ENCODE measurements at places on chromosomes 2 and 18.

- DNase-seq: no peak
Measured at GRCh38 chr18:35171315-35171987, 69.4 kb upstream of the ZNF397 start.

GRCh38 chr2:30359644-30360167, 87.3 kb upstream of the LCLAT1 start:
- DNase-seq: no peak

DNA sequence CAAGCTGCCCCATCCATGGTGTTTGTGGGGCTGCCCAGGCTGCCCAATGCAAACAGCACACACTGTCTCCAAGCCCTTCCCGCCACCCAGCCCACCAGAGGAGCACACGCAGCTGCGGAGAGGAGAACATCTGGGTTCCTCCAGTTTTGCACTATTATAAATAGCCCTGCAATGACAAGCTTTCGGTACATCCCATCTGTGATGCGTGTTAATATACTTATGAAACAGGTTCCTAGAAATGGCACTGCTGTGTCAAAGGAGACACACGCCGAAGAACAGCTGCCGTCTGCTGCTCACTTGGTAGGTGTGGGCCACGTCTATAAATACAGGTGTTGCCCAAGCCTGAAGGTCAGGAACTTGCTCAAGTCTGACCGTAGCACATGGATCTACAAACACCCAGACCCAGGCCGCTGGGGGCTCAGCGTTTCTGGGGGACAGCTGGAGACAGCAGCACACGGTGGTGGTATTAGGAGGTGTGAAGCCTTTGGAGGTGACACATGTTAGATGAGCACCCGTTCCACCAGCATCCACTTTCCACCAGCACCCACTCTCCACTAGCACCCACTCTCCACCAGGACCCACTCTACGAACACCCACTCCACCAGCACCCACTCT, 34.3 kb downstream of the PXDN start:
- no peak for DNase-seq

DNA sequence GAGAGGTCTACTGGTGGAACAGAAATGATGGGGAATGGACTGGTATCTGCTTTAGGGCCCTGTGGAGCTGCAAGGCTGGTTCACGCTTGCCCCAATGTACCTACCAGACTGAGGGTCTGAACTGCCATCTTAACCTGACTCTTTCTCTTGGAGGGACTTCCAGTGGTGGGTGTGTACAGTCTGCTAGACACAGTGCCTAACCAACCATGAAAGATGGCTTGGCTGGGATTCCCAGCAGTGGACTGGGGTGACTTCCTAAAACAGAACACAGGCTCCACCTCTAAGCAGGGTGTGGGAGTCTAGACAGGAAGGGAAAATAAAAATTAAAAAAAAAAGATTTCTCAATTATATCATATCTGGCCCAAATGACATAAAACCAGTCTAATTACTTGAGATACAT, 25.5 kb upstream of the MYO3B start:
- DNase-seq: no peak

- DNase-seq: no peak
Measured at GRCh38 chr2:63834401-63834800, 7.3 kb upstream of the UGP2 start.

DNA sequence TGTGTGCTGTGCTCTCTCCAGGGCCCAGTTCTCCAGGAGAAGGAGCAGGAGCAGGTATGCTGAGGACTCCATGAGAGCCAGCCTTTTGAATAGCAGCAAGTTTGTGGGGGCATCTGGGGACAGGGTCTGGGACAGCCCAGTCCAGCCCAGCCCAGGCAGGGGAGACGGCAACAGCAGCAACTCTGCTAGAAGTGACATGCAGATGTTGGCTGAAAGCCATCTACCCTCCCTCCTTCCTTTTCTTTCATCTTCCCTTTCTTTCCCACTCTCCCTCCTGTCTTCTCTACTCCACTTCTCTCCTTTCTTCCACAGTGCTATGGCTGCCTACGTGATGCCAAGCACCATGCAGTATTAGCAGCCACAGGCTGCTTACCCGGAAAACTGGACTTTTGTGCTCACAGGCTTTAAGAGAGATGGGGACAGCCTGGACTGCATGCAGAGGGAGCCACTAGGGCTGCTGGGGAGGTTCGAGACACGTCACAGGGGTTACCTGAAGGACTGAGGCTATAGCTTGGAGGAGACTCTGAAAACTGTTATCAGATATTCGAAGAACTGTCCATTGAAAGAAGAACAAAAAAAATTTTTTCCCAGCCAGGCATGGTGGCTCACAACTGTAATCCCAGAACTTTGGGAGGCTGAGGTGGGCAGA, 23.8 kb upstream of the YWHAQ start:
- DNase-seq: no peak

GRCh38 chr2:224222291-224222690, 179.6 kb downstream of the FAM124B start:
- DNase-seq: no peak

DNA sequence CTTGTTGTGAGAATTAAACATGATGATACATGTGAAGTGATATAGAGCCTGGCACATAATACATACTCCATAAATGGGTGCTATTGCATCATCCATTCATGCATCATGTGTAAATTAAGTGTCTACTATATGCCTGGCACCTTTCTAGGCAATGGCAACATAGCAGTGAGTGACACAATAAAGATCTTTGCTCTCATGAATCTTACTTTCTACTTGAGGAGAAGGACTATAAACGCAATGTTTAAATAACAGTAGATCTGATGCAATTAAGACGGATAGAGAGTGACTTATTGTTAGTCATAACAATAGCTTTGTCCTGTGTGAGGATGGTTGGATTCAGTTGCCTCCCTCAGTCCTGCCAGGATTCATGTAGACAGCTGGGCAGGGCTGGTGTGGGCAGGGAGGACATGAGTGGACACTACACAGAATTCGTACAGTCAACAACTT, 88.4 kb upstream of the NPAS2 start:
- DNase-seq: no peak

GRCh38 chr18:79800371-79801180, 2.8 kb downstream of the KCNG2 start:
- no peak for DNase-seq

GRCh38 chr2:147099845-147100244, 745.0 kb upstream of the ACVR2A start:
- no peak for DNase-seq

DNA sequence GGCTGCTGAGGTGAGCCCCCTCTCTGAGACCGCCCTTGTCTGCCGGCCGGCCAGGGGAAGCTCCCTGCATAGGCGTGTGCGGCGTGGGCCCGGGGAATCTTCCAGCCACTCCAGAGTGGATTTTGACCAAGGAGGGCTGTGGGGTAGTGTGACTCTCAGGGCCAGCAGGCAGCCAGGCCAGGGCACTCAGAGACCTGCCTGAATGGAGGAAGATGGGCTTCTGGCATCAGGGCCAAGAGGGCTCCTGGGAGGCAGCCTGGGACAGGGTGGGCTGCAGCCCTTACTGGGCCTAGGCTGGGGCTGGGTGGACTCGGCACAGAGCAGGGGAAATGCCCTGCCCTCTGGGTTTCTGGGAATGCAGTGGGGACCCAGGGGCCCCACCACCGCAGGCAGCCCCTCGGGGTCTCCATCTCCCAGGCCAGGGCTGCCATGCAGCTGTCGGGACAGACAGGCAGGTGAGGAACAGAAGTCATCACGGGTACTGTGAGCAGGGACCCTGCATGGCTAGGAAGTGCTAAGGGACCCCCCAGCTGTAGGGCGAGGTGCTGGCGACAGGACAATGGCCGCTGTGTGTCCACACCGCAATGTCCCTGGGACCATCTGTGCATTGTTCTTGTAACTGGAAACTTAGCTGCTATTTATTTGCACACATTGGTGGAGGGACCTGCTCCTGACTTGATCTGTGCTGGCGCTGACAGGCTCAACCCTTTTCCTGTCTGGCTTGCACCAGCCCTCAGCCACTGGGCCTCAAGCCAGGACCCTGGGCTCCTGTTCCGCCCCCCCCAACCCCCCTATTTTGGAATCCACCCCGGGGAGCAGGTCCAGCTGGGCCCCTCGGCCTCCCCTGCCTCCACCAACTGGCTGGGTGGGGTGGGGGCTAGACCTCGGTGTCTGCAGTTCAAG, 4.1 kb downstream of the PDCD1 start:
- no peak for DNase-seq

DNA sequence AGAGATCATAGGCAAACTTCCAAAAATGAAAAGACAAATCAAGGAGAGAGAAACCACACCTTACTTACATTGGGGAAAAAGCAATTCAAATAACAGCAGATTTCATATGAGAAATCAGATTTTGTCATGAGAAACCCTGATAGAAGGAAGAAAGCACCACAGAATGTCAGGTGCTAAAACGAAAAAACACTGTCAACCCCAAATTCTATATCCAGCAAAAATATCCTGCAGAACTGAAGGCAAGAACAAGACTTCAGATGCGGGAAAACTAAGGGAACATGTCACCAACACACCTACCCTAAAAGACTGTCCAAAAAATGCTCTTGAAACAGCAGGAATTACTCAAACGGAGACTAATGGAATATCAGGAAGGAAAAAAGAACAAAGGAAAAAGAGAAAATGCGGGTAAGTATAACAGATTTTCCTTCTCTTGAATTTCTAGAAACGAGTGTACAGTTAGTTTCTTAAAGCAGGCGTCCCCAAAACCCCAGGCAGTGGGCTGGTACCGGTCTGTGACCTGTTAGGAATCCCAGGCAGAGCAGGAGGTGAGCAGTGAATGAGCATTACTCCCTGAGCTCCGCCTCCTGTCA, 7.3 kb upstream of the ID2 start:
- DNase-seq: no peak

DNA sequence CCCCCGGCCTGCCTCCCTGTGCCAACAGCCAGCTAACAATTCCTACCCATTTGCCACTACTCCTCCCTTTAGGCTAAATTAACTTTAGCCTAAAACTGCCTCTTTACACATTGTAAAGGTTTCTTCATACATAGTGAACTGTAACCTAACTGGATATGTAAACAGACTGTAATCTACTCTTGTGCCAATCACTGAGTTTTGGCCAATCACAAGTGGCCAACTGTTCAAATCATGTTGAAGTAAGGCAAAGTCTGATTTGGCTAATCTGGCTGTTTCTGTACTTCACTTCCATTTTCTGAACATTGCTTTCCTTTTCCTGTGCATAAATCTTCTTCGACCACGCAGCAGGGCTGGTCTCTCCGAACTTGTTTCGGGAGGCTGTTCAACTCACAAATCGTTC, 103.6 kb upstream of the LYPD6 start:
- DNase-seq: no peak

- no peak for DNase-seq
Measured at GRCh38 chr2:236787885-236788284, 218.3 kb downstream of the ACKR3 start.

DNA sequence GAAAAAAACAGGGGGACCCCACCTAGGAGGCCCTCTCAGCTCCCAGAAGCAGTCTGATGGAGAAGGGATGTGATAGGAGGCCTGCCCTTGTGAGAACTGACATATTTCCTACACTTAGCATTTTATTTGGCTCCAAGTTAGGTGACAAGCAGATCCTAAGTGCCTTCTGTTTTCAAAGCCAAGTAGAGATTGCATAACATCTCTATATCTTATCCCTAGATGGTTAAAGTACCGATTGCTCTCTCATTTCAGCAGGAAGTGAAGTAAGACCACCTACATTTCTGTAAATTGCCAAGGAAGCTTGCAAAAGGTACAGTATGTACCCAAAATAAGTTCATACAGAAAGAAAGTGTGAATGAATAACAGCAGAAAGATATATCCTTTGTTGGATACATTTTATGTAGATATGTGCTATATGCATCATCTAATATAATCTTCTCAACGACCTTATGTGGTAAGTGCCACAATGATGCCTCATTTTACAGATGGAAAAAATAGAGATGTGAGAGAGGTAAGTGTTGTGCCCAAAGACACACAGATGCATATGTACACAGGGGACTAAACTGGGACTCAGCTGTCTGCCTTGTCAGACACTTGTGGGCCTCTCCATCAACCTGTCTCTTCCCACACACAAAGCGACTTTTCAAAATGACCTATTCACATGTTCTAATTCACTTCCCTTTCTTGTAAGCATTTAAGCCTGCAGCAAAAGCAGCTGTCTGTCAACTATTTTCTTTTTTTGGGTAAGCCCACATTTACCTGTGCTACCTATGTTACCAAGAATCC, 38.9 kb downstream of the DHRS9 start:
- DNase-seq: no peak

- no peak for DNase-seq
Measured at GRCh38 chr2:51812138-51812866, 780.4 kb upstream of the NRXN1 start.

DNA sequence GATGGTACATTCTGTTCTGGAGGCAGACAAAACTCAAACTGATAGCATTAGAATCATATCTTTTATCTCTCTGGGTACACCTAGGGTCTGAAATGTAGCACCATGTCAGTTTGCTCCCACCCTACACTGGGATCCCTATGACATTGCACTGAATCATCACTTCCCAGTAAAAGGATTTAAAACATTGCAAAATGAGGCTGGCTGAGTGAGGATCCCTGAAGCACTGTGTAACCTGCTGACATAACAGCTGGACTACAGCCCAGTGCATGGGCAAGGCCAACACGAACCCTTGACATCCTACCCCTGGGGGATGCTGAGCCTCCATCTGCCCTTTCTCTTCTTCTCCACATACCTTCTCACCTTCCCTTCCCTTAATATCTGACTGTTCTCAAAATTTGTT, 253.2 kb downstream of the TTC32 start:
- DNase-seq: no peak

GRCh38 chr2:48346124-48346536, 183.8 kb upstream of the STON1 start:
- DNase-seq: peak; percentile 19

DNA sequence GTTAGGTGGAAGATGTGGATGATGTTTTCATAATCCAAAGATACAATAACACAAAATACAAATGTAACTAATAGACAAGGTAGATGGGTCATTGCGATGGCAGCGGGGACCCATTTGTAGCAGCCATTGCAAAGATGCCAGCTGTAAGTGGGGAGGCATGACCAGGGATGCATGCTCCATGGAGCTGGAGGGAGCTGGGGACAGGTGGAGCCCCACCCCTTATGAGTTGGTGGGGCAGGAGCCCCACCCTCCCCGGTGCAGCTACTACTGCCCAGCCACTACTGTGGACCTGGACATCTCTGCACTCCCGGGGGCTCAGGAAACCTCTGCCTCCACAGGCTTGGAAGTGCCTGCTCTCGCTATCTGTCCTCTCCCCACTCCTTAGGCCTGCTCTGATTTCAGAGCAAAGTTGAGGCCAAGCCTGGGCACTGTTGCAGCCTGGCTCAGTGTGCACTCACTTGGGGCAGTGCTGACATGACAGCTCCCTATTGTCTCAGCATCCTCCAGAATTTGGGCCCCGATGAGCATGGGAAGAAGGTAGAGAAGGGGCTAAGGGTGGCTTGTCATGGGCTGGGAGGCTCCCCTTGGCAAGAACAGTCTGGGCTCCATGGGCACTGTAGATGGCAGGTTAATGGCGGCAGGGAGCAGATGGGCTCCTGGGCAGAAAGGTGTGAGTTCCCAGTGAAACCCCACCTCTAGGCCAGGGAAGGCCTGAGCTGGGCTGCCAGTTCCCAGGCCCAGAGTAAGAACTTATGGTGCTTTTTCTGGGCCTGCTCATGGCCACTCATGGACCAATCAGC, 81.1 kb downstream of the ZNF804A start:
- DNase-seq: no peak

Data from anterior cingulate cortex (tissue), 58 donors.